ENCODE measurements at places on chromosomes 3 and 15.

DNA sequence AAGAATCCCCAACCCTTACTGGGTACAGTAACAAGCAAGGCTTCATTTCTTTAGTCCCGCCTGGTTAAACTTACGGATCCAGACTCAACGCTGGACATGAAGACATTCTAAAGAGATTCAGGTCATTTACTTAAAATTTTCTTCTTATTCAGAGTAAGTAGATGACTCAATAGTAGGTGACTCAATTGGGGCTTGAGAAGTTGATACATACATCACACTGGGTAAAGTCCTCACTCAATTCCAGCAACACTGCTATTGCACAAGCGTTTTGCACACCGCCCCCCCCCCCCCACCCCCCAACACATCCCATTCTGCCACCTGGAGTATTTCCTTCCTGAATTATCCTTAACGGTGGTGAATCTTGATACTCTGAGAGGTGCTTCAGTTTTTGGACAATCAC, 610.0 kb downstream of the FOXP1 start:
- DNase-seq = no peak

DNA sequence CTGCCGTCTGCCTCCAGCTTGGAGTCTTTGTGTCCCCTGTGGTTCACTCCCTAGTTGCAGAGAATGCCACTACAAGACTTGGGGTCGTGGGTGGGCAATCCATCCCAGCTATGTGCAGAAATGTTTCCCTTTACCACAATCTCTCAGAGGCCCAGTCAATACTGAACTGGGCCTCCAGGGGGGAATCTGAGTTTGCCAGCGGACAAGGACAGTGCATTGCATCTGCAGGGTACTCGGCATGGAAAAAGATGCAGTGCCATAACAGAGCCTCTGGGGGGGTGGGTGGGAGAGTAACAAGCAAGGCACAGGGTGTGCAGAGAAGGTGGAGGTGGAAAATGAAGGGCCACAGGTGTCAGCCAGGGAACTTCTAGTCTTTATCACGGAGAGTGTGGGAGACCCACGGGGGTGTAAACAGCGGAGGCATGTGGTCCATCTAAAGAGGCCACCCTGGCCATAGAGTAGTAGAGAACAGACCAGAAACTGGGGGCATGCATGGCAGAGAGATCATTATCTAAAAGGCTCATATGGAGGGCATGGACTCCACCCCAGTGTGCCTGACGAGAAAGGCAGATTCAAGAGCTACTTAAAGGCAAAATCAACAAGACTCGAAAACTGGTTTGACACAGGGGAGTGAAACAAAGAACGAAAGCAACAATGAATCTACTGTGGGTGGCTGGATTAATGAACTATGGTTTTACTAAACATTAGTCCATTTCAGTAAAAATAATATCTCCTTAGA, 182.4 kb downstream of the ANXA2 start:
- no peak for DNase-seq

- no peak for DNase-seq
These were observed 34.4 kb downstream of the TARS3 start for GRCh38 chr15:101689901-101690300.

- no peak for DNase-seq
These were observed 26.2 kb downstream of the TM2D3 start for GRCh38 chr15:101625980-101626379.

- no peak for DNase-seq
These were observed 135.1 kb downstream of the RBPMS2 start for GRCh38 chr15:64640146-64640871.

GRCh38 chr15:57415602-57416001, 39.3 kb downstream of the CGNL1 start:
- no peak for DNase-seq

DNA sequence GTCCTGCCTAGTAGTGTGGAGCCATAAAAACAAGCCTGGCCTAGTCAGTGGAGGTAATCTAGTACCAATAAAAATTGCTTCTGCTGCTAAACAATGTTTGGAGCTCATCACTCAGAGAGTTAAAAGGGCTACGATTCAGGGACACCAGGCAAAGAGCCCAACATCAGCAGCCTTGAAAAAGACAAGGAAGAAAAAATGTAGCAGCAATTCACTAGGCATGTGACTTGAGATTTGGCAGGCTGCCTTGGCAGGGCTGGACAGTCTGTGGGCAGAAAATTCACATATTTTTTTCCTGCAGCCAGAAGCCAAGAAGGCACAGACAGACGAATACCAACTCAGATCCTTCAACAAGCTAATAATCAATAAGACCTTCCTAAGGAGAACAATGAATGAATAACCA, 47.2 kb downstream of the IGSF11 start:
- DNase-seq = no peak

- DNase-seq = no peak
These were observed 11.6 kb downstream of the ADAMTS17 start for GRCh38 chr15:100330221-100330620.

DNA sequence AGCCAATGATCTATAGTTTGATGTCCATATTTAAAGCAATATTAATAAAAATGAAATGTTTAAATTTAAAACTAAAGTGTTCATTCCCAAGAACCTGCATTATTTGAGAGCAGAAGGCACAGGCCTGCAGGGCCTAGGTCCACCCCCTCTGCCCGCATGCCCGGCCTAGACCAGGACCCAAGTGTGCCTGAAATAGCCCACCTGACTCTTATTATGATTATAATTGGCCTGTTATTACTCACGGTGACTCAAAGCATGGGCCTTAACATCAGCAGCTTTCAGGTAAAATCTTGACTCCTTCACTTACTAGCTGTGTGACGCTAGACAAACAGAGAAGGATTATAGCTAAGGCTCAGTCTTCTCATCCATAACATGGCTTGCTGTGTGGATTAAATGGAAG, 128.8 kb downstream of the PLCL2 start:
- DNase-seq = no peak

DNA sequence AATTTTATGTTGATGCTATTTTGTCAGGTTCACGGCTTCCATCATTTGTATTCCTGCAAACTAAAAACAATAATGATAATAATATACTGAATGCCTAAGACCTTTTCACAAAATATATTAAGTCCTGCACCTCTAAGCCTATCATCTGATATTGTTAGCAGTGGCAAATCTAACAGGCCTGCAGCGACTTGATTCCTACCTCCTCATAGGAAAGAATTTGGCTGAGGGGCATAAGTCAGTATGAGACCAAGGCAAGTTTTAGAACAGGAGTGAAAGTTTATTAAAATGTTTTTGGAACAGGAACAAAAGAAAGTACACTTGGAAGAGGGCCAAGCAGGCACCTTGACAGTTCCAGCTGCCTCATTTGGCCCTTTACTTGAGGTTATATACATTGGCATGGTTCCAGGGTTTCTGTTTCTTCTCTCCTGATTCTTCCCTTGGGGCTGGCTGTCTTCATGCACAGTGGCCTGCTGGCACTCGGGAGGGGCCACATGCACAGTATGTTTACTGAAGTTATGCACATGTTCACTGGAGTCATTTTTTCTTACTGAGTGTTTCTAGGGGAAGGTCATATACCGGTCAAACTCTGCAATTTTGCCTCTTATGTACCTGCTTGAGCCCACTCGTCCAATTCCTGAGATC, 418.1 kb downstream of the EPHA6 start:
- DNase-seq = no peak

DNA sequence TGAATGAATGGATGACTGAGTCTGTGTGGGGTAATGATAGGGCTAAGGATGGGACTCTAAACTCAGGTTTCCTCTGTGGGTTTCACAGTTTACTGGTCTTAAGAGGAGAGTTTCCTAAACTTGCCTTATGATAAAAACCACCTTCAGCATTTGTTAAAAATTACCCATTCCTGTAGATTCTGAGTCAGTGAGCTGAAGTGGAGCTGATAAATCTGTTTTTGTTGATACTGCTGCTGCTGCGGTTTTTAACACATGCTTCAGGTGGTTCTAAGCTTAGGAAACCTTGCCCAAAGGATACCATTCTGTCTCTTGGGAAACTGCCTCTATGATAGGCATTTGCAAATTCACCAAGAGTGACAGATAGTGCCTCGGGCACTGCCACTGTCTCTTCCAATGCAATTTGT, 52.6 kb downstream of the MECOM start:
- no peak for DNase-seq

- DNase-seq = no peak
These were observed 1.1 kb upstream of the TRIM71 start for GRCh38 chr3:32816439-32817256.

DNA sequence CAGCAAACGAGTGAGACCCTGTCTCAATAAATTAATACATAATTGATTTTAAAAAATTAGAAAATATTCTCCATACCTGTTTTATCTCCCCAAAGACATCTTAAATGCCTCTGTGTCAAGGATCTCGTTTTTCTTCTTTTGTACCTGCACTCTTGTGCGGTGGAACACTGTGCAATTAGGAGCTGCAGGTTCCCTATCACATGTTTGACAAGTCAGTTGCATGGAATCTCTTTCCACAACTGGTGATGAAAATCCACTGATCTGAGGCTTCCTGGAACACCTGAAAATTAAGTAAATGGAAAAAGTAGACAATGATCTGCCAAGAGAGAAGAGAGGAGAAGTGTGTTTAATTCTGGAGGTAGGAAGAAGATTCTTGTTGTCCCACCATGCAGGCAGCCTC, 3.0 kb upstream of the SNX22 start:
- no peak for DNase-seq

- DNase-seq = no peak
These were observed 143.4 kb downstream of the PDCD6IP start for GRCh38 chr3:33941804-33942203.

DNA sequence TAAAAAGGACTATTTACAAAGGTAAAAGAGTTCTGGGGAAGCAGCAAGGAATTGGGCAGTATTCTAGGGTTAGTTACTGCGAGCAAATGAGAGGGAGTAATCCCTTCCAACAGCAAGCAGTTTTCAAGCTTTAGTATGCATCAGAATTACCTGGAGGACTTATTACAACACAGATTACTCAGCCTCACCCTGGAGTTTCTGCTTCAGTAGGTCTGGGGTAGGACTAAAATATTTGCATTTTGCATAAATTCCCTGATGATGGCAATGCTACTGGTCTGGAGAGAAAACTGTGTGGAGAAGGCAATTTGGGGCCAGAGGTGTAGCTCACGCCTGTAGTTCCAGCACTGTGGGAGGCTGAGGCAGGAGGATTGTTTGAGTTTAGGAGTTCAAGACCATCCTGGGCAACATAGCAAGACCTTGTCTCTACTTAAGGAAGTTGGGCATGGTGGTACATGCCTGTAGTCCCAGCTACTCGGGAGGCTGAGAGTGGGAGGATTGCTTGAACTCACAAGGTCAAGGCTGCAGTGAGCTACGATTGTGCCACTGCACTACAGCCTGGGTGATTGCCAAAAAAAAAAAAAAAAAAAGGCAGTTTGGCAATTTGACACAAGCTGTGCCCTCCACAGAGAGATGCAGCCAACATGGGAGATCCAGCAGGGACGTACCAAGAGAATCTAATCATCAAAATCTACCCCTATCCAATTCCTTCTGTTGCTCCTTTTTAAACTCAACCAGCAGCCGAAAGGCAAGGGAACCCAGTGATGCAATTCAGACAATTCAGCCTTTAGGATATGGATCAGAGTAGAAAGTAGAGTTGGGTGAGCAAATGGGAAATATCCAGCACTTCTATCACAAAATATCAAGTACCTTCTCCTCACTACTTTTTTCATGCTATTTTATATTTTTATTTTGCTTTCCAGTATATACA, 27.1 kb upstream of the AP4E1 start:
- DNase-seq = no peak

Data from NCI-H1417 treated with DMSO at 0.1 percent for 48 hours (cell line).